ENCODE measurements at places on chromosomes 11 and 22.

DNA sequence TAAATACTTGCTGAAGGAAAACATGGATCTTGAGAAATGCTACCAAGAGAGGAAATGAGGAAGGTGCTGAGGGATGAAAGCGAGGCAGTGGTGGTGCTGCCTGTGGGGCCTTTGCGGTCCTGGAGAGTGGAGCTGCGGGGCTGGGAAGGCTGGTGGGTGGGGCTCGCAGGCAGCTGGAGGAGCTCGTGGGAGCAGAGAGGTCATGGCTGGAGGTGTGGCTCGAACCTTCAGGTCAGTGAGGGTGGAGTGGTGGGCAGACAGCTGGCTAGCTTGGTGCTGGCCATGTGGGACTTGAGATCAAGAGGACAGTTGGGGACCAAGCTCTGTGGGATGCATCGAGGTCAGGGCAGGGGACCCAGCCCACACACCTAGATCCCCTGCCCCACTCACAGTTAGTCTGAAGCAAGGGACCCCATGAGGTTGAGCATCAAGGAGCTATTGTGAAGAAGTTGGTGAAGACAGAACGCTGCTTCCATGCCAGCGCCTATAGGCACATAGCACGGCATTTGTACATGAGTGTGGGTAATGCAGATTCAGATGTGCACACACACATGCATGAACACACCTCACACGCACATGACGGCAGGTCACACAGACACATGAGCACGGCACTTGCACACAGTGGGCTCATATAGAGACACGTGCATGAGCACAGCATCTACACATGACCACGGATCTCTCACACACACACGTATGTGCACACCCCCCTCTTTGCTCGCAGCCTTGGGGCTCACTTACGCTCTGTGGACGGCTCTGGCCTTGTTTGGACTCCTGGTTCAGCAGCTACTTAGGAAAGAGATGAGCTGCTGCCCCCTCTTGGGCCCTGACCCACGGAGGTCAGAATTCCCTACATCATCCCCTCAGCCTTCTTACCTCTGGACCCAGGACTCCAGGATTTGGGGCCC is 30.4 kb downstream of the SHANK3 start:
- DNase-seq: no peak

DNA sequence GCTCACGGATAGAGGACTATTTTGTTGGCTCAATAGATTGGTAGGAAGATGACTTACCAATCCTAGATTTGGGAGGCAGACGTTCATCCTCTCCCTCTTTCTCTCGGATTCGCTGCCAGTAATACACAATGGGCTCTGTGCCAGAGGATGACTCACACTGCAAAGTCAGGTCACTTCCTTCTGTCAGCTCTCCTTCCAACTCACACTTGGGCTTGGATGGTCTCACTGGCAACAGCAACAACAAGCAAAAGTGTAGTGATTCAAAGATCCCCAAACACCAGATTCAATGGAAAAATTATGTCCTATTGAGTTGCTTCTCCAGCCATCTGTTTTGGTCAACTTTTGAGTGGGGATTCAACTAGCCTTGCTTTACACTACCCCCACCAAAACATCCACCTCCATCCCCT is 21.7 kb upstream of the HSPA8 start:
- DNase-seq: peak; percentile 92

- no peak for DNase-seq
These were observed 6.5 kb downstream of the CSNK1E start for GRCh38 chr22:38310518-38311322.

DNA sequence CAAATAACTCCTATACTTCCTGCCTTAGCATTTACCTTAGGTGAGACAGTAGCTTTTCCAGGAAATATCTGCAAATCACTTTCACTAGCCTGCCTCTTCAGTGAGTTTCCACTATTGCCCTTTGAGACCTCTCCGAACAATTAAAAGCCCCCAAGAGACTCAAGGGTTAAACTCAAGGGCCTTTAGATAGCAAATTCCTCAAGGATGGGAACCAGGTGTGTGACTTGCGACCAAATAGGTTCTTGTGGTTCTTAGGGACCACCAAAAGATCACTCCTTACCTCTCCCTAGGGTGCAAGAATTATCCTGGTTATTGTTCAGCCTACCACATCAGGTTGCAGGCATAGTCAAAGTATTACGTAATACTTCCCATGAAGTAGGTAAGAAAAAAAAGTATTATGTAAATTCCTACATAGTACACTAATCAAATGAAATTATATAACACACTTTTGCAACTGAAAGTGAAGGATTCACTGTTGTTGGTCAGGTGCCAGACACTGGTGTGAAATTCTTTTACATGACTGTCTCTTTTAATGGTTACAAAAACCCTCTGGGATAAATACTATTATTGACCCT is 1.4 kb upstream of the RDX start:
- DNase-seq: no peak

DNA sequence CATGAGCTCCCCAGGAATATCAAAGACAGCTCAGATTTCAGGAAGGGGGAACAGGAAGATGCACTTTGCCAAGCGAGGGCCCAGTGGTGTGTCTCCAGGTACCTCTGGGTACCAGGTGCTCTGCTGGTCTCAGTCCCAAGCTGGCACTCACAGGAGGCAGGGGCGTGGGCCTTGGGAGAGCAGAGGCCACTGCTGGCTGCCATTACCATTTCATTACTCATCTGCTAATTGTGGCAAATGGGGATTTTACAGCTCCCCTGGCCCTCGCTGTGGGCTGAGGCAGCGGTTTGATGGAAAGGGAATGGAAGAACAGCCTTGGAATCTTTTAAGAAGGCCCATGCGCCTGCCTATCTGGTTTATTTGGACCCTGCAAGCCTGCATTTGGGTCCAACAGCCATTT is 192.0 kb upstream of the NAV2 start:
- no peak for DNase-seq

DNA sequence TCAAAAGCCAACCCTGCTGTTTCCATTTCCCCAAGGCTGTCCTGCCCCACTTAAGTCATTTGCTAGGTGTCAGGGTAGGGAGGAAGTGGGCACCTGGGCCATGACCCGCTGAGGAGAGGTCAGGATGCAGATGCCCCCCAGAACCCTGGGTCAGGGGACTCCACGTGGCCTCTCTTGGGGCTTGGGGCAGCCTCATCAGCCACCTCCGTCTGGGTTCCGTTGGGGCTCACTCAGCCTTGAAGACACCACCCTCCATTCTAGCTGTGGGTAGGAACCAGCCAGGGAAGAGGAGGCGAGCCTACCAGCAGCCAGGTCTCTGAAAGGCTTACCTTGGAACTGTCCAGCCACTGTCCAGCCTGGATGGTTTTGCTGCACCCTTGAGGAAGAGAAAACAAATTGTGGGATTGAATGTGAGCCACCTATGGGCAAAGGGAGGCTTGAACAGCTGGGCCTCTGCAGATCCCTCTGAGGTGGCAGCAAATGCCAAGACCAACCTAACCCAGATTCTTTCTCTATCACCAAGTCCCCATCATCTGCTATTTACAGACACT is 2.5 kb downstream of the APOL4 start:
- DNase-seq: no peak
